ENCODE measurements at places on chromosomes 3 and 15. TPM values are rescaled to one million over a fixed set of nuclear protein-coding genes. Genes with fewer than 3 reads are reported as not detected.

PLCB2 gene
- 57.7 TPM for total RNA-seq

SIDT1 gene
- total RNA-seq: 16.6 TPM

WWTR1 gene
- 0.98 TPM for total RNA-seq

ATP10A gene
- 24.0 TPM for total RNA-seq

ERICH6 gene
- total RNA-seq: not detected

IL1RAP gene
- 6.7 TPM for total RNA-seq

CDCP1 gene
- 0.71 TPM for total RNA-seq

SHC4 gene
- 5.7 TPM for total RNA-seq

SLC22A13 gene
- 0.44 TPM for total RNA-seq

IL5RA gene
- total RNA-seq: 0.70 TPM

PRR23B gene
- total RNA-seq: not detected

TRA2B gene
- 324 TPM for total RNA-seq

CAPN3 gene
- total RNA-seq: 3.3 TPM

EPHB1 gene
- total RNA-seq: not detected

CCDC32 gene
- 34.9 TPM for total RNA-seq

RFX7 gene
- total RNA-seq: 35.2 TPM

POC1A gene
- 22.7 TPM for total RNA-seq

SNURF gene
- 22.8 TPM for total RNA-seq

SKOR1 gene
- 0.15 TPM for total RNA-seq

STRIT1 gene
- total RNA-seq: not detected
